ENCODE measurements at places on chromosomes 4 and X.

- DNase-seq, result no peak
These were observed 9.3 kb downstream of the CETN2 start for GRCh38 chrX:152821145-152821765.

GRCh38 chr4:39102297-39102696, 40.3 kb downstream of the KLHL5 start:
- no peak for DNase-seq

DNA sequence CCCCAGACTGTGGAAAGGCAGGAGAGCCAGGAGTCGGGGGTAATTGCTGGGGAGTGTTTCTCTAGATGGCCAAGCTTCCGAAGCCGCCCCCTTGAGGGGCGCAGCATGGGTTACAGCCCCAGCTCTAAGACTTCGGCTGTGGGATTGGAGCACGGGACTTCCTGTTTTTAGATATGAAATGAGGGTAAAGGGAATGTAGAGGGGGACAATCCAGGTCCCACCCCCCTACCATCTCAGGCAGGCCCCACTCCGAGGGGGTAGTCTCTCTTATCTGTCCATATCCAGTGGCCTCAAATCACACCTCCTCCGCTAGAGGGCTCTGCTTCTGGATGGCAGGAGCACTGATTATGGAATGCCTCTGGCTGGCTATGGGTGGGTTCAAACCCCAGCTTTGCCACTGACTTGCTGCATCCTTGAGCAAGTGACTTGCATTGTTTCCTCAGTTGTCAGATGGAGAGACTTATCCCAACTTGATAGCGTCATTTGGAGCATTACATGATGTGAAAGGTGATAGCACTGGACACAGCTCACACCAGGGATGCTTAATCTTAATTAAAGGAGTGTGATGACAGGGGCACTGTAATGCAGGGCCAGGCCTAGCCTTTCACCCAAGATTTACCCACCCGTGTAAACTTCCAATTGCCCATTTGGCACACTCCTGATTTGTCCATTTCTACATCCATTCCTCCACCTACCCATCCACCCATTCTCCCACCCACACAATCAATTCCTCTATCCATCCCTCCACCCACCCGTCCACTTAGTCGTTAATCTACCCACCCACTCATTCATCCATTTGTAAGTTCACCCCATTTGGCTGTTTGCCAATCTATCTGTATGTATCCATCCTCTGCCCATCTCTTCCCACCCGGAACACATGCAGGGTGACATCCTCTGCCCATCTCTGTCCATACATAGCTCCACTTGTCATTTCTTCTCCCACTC, 848 bp upstream of the KCND1 start:
- peak; percentile 3 for DNase-seq

GRCh38 chr4:52852041-52852440, 10.1 kb upstream of the RASL11B start:
- no peak for DNase-seq

GRCh38 chr4:39291686-39292085, 74.5 kb downstream of the RFC1 start:
- DNase-seq, result no peak

DNA sequence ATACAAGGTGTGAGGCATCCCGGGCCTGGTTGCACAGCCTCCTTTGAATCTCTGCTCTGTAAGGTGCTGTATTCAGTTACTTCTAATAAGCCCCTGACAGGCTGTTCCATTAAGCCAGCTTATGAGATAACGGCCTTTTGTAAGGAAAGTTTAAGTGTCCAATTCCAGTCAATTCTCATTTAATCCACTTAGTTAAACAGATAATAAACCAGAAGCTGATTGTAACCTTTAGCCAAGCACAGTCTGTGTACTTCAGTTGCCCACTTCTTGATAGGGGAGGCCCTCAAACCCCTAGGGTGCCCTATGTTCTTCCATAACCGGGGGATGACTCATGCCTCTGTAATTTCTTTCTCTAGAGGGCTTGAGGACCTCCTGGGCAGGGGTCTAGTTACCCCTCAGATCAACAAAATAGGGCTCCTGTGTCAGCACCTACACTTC, 63.4 kb downstream of the RASL11B start:
- DNase-seq, result no peak

DNA sequence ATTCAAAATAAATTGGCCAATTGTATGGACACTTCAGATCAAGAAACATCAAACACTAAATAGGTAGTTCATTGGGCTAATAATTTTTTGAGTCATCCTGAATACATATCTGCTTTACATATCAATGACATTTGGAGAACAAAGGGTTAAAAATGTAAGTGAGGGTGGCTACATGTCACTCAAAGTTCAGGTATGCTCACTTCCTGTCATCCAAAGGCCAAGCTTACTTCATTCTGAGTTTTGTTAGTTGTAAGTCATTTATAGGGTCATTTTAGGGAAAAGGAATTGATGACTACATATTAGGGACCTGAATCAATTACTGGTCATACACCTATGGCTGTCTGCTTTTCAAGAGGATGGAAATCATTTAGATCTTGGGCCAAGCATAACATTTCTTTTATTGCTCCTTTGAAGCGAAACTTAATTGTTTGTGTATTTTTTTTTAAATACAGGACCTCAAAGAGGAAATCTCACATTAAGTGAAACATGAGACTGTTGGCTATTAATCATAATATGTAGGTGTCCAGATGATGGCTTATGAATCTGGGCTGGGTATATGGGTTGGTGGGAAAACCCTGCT, 119.2 kb upstream of the LEF1 start:
- no peak for DNase-seq

DNA sequence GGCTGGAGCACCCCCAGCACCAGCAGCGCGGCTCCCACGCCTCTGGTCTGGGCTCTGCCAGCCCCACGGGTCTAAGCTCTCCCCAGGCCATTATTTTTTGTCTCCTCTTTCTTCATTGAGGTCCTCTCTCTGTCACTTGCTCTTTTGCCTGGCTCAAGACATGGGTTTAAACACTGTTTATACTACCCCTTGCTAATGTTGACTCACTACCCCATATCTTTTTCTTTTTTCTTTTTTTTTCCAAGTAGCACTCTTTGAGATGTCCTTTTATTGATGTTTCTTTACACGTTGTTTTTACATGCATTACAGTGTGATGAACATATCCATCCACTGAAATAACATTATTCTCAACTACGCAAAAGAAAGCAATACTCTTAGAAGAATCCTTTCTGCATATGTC, 1.7 kb upstream of the ERVMER34-1 start:
- DNase-seq, result no peak

GRCh38 chrX:14352511-14352910, 176.8 kb upstream of the GLRA2 start:
- no peak for DNase-seq

DNA sequence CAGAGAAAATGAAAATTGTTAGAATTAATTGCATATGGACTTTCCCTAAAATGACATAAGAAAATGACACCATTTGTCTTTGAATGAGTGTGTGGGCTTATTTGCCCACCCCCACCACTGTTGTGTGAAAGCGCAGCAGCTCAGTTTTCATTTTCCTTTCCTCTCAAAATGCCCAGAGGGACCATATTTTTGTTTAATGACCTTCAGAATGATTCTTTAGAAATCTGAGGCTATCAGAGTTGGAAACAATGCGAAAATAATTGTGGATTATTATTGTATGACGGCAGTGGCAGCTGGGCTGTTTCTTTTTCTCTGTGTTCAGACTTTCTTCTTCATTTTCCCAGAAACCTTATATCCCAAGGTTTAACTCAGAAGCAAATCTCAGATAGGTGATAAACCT, 44.6 kb upstream of the TEX13A start:
- no peak for DNase-seq

- peak; percentile 30 for DNase-seq
These were observed 40.0 kb upstream of the IRF2 start for GRCh38 chr4:184514121-184514988.

DNA sequence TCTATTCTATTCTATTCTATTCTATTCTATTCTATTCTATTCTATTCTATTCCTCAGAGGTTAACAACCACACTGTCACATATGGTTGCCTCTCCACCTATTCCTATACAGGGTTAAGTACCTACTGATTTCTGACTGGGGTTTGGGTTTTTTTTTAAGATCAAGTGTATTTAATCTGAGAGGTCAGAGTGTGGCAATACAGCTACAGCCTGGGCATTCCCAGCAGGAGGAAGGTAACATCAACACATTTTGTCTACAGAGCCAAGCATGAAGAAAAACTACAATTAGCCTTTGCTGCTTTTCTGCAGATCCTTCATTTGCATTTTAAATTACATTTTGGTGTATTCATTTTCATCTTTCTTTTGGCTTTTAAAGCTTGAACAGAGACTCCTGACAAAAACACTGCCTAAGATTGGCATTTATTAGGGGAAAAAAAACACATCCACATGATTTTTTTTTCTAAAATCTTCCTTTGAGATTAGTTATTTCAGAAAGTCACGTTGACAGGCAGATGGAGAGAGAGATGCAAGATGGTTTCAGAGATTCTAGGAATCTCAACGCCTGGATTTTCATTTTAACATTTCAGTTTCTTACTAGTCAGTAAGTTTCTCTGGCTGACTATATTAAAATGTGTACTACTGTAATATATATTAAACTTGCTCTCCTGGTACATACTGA, 255.9 kb upstream of the TET2 start:
- no peak for DNase-seq

GRCh38 chr4:38695809-38696208, 31.8 kb downstream of the KLF3 start:
- no peak for DNase-seq

- no peak for DNase-seq
These were observed 8.0 kb downstream of the NUDT6 start for GRCh38 chr4:122914292-122914904.

DNA sequence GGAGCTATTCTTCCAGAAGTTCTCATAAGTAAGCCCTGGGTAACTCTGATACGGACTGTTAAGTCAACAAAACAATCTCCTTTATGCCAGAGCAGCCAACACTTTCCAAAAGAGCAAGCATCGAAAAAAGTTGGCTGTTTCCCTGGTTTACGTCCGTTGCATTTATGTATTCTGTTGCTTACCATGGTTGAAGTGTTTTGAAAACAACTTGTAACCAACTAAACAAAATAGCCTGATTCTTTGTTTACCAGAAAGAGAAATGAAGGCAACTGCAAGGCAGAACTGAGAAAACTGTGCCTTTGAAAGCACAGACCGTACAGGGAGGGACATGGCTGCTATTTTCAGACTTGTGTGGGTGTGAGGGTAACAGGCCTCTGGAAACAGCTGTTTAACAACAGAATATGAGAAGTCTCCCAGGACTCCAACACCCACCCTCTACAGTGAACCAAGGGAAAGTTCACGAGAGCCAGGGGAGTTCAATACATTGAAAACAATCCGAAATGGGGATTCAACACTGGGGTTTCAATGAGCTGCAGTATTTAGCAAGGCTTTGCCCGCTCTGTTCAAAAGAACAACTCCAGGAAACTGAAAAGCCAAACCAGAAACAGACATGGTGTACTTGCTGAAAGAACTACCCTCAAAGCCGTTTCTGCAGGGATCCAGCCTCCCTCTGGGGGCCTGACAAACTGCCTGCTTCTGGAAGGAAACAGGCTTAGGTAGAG, 95.8 kb upstream of the EGFL6 start:
- no peak for DNase-seq

- no peak for DNase-seq
These were observed 81.7 kb downstream of the ZC4H2 start for GRCh38 chrX:64894454-64895038.

DNA sequence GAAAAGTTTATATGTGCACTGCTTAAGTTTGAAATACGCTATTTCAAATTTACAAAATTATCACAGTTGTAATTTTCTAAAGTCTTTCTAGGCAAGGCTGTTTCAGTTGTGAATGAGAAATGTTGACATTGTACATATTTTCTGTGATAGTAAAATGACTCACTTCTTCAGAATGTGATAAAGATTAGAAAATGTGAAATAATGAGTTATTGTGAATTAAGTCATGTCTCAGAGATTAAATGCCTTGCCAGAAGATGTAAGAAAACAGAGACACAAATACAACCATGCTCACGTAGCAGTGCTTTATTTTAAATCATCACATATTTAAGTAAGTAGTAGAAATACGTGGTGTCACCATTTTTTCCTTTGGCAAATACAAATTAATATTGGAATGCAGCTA, 768 bp downstream of the CLCN4 start:
- no peak for DNase-seq

GRCh38 chr4:101418055-101418454, 70.7 kb upstream of the PPP3CA start:
- DNase-seq, result no peak

DNA sequence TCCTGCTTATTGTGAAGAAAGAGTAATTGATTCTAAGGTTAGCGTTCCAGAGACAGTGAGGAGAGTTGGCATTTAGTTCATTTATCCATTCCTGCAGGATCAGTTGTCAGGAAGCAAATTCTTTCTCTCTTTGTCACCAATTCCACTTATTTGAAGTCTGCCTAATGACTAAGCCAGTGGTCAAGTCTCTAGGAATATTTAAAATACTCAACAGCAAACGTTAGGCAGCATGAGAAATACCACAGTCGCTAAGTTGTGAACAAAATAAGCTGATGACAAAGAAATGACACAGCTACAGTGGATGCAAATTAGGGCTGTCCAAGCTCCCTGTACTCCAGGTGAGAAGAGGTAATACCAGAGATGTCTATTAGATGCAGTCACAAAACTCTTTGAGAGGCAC, 6.6 kb upstream of the MAGEB17 start:
- no peak for DNase-seq

DNA sequence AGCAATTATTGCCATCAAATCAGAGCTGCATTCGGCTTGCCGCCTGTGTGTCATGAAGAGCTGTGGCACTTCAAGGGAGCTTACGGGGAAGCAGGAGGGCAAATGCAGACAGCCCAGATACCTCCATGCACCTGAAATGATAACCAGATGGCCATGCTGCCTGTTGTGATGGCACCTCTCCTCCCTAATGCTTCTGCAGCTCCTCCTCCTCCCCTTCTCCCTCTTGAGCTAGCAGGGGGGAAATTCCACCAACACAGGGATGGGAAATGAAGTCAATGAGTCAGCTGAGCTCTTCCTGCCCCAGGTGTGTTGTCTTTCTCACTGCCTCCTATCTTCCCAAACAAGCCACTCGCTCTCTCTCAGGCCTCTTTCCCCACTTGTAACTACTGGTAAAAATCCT, 565.0 kb downstream of the BCOR start:
- no peak for DNase-seq

DNA sequence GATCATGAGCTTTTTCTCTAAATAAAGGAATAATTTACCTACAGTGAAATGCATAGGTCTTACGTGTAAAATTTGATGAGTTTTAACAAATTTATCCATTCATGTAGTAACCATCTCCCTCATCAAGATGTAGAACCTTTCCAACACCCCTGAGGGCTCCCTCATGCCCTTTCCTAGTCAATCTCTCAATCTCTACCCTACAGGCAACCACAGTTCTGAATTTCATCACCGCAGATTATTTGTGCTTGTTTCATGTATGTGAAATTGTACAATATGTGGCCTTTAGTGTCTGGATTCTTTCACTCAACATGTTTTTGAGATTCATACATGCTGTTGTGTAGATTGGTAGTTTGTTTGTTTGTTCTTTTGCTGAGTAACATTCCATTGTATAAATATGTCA, 2.1 kb downstream of the VGLL1 start:
- DNase-seq, result no peak

GRCh38 chr4:38889143-38889542, 21.5 kb downstream of the FAM114A1 start:
- no peak for DNase-seq
